ENCODE measurements at places on chromosomes 1 and 21. TPM values are rescaled to one million over a fixed set of nuclear protein-coding genes. Genes with fewer than 3 reads are reported as not detected.
A peak's percentile ranks its signal among the peaks of the same experiment; 100 is the strongest.

The MPL gene
- 0.55 TPM for total RNA-seq

The TRIM45 gene
- total RNA-seq = 8.0 TPM

The RGS16 gene
- 22.4 TPM for total RNA-seq

The S100A9 gene
- total RNA-seq = 151 TPM

DNA sequence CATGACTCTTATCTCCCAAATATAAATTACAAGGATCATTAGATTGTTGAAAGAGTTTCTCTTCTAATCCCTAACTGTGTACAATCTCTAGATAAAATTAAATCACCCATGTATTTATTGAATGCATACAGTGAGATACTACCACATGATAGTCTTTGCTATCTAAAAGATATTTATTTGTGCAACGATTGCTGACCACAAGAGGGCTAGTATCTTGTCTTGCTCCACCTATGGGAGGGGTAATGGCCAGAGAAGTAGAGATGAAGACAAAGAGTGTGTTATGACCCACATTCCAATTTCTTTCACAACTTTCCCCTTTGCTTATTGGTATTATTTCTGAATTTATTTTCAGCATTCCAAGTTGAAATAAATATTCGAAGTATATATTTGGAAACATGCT lies 13.7 kb downstream of the PYHIN1 start:
- DNase-seq = no peak

- DNase-seq = no peak
Measured at GRCh38 chr1:38533772-38534472, 325.6 kb downstream of the RRAGC start.

- peak; percentile 60 for DNase-seq
Measured at GRCh38 chr1:41851589-41851988, 67.1 kb downstream of the HIVEP3 start.

- DNase-seq = no peak
Measured at GRCh38 chr1:156721535-156721934, 6.7 kb upstream of the METTL25B start.

GRCh38 chr1:227901239-227901905 lies 46.4 kb downstream of the WNT9A start:
- DNase-seq = peak; percentile 39
